ENCODE measurements at places on chromosomes 16 and 17.

GRCh38 chr17:3792481-3792880 is 8.5 kb downstream of the ITGAE start:
- no peak for DNase-seq

GRCh38 chr17:56510554-56511342 is 82.8 kb upstream of the NOG start:
- no peak for DNase-seq

GRCh38 chr17:8436844-8437171 is 1.1 kb downstream of the NDEL1 start:
- DNase-seq, result no peak

- no peak for DNase-seq
Observed at GRCh38 chr17:44628243-44629188, 27.8 kb upstream of the MEIOC start.

- DNase-seq, result no peak
Observed at GRCh38 chr17:71267668-71268067, 853.2 kb upstream of the SOX9 start.

- no peak for DNase-seq
Observed at GRCh38 chr16:78984887-78985464, 615.6 kb downstream of the MAF start.

GRCh38 chr17:8679126-8679525 is 48.6 kb upstream of the MYH10 start:
- no peak for DNase-seq

- no peak for DNase-seq
Observed at GRCh38 chr17:1623057-1623630, 5.5 kb downstream of the SLC43A2 start.

DNA sequence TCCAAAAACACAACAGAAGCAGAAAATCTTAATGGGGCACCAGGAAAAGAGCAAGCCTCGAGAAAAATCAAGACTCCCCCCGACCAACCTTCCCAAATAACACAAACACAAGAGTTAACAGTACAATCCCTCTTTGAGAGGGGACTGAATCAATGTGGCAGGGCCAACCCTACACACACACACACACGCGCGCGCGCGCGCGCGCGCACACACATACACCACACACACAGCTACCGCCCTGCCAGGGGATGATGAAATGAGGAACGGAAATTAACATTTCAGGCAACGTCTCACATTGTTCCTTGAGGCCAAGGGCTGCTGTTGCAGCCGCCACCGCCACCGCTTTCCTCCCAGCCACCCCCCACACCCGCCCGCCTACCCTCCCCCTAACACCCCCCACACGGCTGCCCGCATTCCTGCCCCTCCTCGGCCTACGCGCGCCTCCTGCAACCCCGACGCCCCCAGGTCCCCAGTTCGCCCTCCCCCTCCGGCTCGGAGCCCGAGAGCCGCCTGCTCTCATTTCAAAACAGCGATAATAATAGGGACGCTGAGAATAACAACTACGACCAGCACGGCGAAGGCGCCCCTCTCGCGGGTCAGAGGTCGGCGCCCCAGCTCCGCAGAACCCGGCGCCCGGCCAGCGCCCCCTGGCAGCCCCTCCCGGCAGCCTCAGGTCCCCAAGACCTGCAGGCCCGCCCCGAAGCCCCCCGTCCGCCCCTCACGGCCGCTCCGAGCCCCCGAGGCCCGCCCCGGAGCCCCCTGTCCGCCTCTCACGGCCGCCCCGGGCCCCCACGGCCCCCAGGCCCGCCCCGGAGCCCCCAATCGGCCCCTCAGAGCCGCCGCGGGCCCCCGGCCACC is 1.1 kb downstream of the ANKRD11 start:
- DNase-seq, result no peak

- DNase-seq, result peak; percentile 69
Observed at GRCh38 chr16:10971560-10971961, 27.2 kb downstream of the CLEC16A start.

Measured in smooth muscle cell of the brain vasculature (primary cell).